Neural crest cell (in vitro differentiated cells): ENCODE measurements at places on chromosomes 16 and 17. TPM values are rescaled to one million over a fixed set of nuclear protein-coding genes. Genes with fewer than 3 reads are reported as not detected.

TPSG1 gene
- total RNA-seq: not detected in 2 replicates

SPHK1 gene
- 19.5 and 21.1 TPM in 2 replicates for total RNA-seq

CCL8 gene
- not detected in 2 replicates for total RNA-seq

SPATA32 gene
- total RNA-seq: 0.23 and 0.25 TPM in 2 replicates

TMEM114 gene
- not detected in 2 replicates for total RNA-seq

CDH8 gene
- total RNA-seq: 6.2 and 7.1 TPM in 2 replicates

SOX9 gene
- 36.8 and 36.9 TPM in 2 replicates for total RNA-seq

PYDC1 gene
- not detected in 2 replicates for total RNA-seq

P2RX5 gene
- total RNA-seq: 0.61 and 1.6 TPM in 2 replicates

SLFN12L gene
- not detected in 2 replicates for total RNA-seq

GRCh38 chr16:53769185-53769584 is 65.2 kb downstream of the FTO start:
- H3K27me3 ChIP-seq: no peaks in the 10 kb centered on the region
- no peaks in the 10 kb centered on the region for H3K36me3 ChIP-seq
- H3K4me3 ChIP-seq: no peak overlapping the region
- H3K4me1 ChIP-seq: peaks cover 10% of the 10 kb centered on the region

DNA sequence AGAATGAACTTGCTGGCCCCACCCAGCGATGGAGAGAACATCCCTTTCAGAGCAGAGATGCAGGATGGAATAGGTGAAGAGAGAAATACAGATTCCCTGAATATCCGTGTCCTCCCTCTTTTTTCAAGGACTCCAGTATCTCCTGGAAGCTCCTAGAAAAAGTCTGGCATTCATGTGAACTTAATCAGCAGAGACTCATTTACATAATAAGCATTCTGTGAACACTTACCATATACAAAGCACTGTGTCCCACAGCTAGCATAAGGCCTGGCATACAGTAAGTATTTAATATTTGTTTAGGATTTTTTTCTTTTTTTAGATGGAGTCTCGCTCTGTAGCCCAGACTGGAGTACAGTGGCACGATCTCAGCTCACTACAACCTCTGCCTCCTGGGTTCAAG is 208.5 kb upstream of the RPL38 start:
- H3K4me3 ChIP-seq: no peak overlapping the region
- H3K27me3 ChIP-seq: no peaks in the 10 kb centered on the region
- DNase-seq: no peak
- H3K36me3 ChIP-seq: no peaks in the 10 kb centered on the region
- H3K4me1 ChIP-seq: peaks cover 5% of the 10 kb centered on the region

DNA sequence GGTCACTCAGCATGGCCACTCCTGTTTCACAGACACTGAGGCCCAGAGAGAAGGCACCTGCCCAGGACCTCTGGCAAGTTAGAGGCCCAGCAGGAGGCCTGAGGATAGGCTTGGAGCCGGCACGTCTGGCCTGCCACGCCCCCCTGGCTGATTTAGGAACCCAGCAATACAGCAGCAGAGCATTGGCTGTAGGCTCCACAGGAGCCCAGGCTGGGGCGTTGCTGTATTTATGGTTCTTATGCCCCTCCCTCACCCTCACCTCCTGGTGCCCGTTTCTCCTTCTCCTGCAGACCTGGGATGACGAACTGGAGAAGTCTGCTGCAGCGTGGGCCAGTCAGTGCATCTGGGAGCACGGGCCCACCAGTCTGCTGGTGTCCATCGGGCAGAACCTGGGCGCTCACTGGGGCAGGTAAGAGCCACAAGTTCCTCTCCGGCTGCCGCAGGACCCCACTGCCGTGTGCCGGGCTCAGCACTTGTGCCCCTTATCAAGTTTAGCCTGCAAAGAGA is 25.8 kb downstream of the CRISPLD2 start:
- no peak overlapping the region for H3K27ac ChIP-seq
- no peaks in the 10 kb centered on the region for H3K36me3 ChIP-seq
- DNase-seq: no peak

DNA sequence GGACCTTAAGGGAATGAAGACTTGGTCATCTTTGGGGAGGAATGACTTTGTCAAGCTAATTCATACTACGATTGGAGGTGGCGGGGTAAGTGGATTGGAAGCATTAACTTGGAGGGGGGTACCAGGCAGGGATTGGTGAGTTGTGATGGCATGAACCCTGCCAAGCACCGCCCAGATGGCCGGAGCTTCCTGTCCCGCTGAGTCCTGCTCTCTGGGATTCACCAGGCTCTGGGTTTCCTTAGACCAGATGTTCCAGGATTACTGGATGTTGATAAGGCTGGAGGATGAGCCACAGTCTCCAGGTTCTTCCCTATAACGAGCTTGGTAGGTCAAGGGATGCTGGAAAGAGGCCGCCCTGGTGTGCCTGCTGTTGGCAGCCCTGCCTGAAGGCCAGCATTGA is 154.9 kb downstream of the SDK2 start:
- peaks cover 14% of the 10 kb centered on the region for H3K36me3 ChIP-seq
- H3K4me3 ChIP-seq: no peak overlapping the region
- H3K27ac ChIP-seq: peak overlapping the region; percentile 65
- H3K27me3 ChIP-seq: no peaks in the 10 kb centered on the region
- DNase-seq: no peak

DNA sequence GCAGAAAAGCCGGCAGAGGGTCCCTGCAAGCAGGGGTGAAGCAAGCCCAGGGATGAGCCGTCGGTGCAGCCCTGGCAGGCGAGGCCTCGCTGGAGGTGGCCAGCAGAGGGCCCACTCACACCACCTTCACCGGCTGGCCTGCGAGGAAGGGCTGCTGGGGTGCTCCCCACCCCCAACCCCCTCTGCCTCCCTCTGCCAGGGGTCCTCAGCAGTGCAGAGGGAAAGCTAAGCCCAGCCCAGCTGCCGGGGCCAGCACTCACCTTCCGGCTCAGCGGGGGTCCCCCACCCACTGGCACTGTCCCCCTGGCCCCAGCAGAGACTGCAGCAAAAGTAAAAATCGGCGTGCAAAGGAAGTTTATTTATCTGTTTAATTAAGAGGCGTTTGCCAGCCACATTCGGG is 113.4 kb downstream of the ENGASE start:
- no peak overlapping the region for H3K27ac ChIP-seq
- H3K36me3 ChIP-seq: no peaks in the 10 kb centered on the region
- DNase-seq: peak; percentile 39
- no peak overlapping the region for H3K4me3 ChIP-seq

GRCh38 chr17:42774066-42774745 is 957 bp downstream of the VPS25 start:
- no peaks in the 10 kb centered on the region for H3K36me3 ChIP-seq
- H3K27ac ChIP-seq: no peak overlapping the region
- peak overlapping the region; percentile 98 for H3K4me3 ChIP-seq
- H3K27me3 ChIP-seq: peaks cover under 1% of the 10 kb centered on the region
- no peak for DNase-seq

DNA sequence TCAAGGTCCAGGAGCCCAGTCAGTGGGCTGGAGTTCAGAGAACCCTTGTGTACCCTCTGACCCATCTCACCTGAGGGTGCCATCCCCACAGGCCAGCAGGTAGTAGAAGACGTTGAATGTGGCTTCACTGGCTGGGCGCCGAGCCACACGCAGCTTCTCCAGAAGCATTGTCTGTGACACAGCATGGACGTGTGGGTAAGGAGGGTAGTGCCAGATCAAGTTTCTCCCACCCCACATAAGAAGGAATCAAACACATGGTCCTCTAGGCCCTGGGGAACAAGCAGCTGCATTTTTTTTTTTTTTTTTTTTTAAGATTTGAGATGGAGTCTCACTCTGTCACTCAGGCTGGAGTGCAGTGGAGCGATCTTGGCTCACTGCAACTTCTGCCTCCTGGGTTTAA is 60.9 kb downstream of the MYO18A start:
- peaks cover 4% of the 10 kb centered on the region for H3K4me1 ChIP-seq
- H3K27me3 ChIP-seq: no peaks in the 10 kb centered on the region
- H3K27ac ChIP-seq: no peak overlapping the region
- no peak for DNase-seq
- H3K4me3 ChIP-seq: no peak overlapping the region

- no peaks in the 10 kb centered on the region for H3K27me3 ChIP-seq
- no peak for DNase-seq
- no peak overlapping the region for H3K4me3 ChIP-seq
Measured at GRCh38 chr17:73043686-73044581, 48.6 kb downstream of the SLC39A11 start.

DNA sequence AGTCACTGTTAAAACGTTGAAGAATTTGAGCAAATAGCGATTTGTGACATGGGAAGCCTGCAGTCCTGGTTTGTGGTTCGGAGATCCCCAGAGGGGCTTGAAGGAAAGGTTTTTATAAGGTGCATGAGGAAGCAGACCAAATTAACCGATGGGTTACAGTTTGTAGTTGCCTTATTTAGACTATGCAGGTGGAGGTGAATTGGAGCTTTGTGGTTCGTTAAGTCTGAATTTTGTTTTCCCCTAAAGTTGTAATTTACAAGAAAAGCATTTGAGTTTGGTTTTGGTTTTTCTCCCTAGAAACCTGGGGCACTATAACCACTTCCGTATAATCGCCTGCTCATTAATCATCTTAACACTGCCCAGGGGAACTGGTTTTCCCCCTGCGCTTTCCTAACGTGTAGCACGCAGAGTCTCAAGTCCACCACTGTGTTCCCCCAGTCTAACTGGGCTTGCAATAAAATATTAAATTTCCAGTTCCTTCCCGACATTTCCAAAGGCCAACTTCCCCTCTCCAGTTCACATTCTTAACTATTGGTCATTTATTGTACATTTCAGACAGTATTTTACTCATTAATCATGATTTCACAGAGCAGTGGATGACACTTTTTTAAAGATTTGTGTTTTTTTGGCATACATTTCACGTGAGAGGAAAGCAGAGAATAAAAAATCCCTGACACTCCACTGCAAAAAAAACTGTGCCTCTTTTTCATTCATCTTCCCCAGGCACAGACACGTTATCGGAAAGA is 932 bp downstream of the ZNF267 start:
- peaks cover 41% of the 10 kb centered on the region for H3K4me1 ChIP-seq
- H3K36me3 ChIP-seq: peaks cover 15% of the 10 kb centered on the region
- H3K4me3 ChIP-seq: peak overlapping the region; percentile 99
- DNase-seq: no peak
- H3K27ac ChIP-seq: peak overlapping the region; percentile 90

DNA sequence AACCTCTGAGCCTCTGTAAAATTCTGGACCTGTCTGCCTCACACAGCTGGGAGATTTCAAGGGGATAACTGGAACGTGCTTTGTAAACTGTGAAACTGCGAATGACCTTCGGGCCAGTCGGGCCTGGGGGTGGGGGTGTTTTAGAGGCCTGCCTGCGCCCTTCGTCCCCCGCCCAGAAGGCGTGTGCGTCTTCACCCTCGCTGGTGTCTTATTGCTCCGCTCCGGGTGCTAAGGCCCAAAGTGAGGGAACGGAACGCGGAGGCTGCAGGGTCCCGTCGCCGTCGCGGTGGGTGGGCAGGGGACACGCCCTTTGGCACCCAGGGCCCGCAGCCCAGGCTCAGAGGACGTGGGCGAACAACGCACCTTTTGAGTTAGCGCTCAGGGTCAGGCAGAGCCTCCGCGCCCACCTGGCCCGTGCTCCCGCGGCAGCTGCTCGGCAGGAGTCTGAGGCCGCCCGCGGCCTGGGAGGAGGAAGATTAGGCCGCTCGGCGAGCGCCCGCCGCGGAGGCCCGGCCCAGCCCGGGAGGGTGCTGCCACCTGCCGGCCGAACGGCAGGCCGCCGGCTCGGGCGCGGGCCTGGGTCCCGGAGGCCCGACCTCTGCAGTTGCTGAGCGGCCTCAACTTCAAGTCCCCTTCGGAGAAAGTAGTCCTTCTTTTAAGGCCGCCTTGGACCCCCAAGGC is 29.7 kb downstream of the DCAKD start:
- no peak overlapping the region for H3K27ac ChIP-seq
- peaks cover 5% of the 10 kb centered on the region for H3K36me3 ChIP-seq
- peaks cover 40% of the 10 kb centered on the region for H3K27me3 ChIP-seq
- H3K4me1 ChIP-seq: peaks cover 28% of the 10 kb centered on the region
- peak overlapping the region; percentile 76 for H3K4me3 ChIP-seq
- peak; percentile 68 for DNase-seq

DNA sequence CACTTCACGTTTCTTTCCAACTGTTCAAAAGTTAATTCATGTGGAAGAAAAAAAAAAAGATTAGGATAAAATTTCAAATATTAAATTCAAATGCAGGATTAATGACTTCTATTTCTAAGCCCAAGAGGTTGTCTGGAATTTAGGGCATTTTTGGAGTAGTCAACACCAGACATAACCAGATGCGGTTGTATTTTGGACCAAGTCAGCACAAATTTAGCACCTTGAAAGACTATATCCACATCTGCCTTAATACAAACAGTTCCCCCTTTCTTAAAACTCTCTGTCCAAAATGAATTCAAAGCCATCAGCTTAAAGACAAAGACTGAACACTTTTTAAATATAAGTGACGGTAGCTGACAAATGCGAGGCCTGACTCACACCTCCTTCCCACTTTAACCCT is 282.9 kb downstream of the C16orf95 start:
- H3K4me1 ChIP-seq: peaks cover 4% of the 10 kb centered on the region
- no peak for DNase-seq
- H3K27ac ChIP-seq: no peak overlapping the region
- H3K27me3 ChIP-seq: no peaks in the 10 kb centered on the region
- no peak overlapping the region for H3K4me3 ChIP-seq
- no peaks in the 10 kb centered on the region for H3K36me3 ChIP-seq

GRCh38 chr16:84839956-84840355 is 20.2 kb downstream of the CRISPLD2 start:
- no peak overlapping the region for H3K27ac ChIP-seq
- peaks cover 41% of the 10 kb centered on the region for H3K4me1 ChIP-seq
- H3K4me3 ChIP-seq: no peak overlapping the region
- H3K27me3 ChIP-seq: peaks cover 57% of the 10 kb centered on the region
- DNase-seq: no peak

DNA sequence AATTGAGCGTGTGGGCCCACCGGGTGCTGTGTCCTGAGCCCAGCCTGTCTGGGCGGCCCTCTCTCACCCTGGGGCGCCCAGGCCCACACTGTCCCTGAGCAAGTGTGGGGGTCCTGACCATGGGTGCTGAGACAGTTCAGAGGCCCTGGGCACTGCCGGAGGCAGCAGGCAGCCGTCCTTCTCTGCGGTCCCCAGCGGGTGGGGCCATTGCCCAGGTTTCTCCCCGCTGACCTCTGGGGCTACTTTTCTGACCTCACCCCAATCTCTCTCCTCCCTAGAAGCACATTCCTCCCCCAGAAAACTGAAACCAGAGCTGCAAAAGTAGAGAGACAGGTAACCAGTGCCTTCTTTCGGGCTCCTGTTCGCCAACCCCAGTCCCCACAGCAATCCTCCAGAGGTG is 36.0 kb upstream of the PVALEF start:
- H3K36me3 ChIP-seq: no peaks in the 10 kb centered on the region
- H3K27ac ChIP-seq: peak overlapping the region; percentile 75
- DNase-seq: no peak
- H3K27me3 ChIP-seq: no peaks in the 10 kb centered on the region
